ENCODE measurements at places on chromosomes 7 and 10. TPM values are rescaled to one million over a fixed set of nuclear protein-coding genes. Genes with fewer than 3 reads are reported as not detected.

The VENTX gene
- 4.0 TPM for total RNA-seq

DNA sequence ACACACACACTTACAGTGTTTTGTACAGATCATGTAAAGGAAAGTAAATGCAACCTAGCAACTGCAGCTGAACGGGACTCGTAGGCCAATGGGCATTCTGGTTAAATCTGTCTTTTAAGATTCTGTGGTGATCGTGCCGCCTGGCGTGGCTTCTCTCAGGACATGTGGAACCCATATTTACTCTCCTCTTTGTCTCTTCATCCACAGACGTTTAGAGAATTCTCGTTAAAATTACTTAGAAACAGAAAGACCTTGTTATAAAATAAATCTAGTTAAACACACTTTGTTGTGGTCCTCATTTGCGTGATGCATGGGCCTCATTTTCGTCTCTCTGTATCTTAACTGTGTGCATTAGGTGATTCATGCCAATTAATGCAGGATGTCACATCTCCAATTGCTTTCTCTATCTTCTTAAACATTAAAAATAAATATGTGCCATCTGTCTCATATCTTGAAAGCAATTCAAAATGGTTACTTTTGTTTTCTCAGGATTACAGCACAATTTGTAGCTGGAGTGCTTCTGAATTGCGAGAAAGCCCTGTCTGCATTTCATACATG, 11.5 kb downstream of the KLF6 start:
- no peak for DNase-seq

- no peak for DNase-seq
Measured at GRCh38 chr7:120941856-120942255, 8.7 kb upstream of the ING3 start.

The LIPM gene
- total RNA-seq: not detected

The EVX1 gene
- not detected for total RNA-seq

The CROT gene
- 19.5 TPM for total RNA-seq

- DNase-seq: no peak
Measured at GRCh38 chr7:134870781-134871180, 91.3 kb downstream of the CALD1 start.

DNA sequence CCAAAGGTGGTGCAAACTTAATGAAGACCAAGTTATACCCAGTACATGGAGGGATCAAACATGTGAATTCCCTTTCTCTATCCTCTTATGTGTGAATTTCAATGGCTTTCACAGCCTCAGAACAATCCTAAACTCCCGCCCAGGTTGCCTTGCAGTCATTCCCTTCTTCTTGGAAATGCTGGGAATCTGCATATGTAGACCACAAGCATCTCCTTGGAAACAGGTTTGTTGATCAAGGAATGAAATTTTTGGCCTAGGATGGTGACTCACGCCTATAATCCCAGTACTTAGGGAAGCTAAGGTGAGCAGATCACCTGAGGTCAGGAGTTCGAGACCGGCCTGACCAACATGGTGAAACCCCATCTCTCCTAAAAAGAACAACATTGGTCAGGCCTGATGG, 77.8 kb upstream of the ABI1 start:
- no peak for DNase-seq

The AOAH gene
- 34.9 TPM for total RNA-seq

DNA sequence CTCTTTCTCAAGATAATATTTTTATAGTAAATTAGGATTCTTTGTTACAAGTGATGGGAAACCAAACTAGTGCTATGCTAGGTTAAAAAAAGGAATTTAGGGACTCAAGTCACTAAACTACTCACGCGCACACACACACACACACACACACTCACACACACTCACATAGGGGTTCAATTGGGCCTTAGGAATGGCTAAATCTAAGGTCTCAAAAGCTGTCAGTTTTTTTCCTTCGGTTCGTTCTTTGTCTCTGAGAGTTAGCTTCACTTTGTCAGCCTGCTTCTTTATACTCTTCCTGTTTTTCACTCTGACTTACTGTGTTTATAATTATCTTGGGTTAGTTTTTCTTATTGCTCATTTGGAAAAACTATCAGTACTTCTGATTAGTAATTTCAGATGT, 138.9 kb downstream of the ADK start:
- no peak for DNase-seq

GRCh38 chr7:37476881-37477450, 28.3 kb upstream of the ELMO1 start:
- no peak for DNase-seq

GRCh38 chr7:71313553-71313952, 181.6 kb downstream of the GALNT17 start:
- DNase-seq: no peak

- DNase-seq: no peak
Measured at GRCh38 chr7:49320083-49320482, 395.7 kb downstream of the CDC14C start.

The ATRNL1 gene
- total RNA-seq: 41.0 TPM

The HERC4 gene
- total RNA-seq: 108 TPM

DNA sequence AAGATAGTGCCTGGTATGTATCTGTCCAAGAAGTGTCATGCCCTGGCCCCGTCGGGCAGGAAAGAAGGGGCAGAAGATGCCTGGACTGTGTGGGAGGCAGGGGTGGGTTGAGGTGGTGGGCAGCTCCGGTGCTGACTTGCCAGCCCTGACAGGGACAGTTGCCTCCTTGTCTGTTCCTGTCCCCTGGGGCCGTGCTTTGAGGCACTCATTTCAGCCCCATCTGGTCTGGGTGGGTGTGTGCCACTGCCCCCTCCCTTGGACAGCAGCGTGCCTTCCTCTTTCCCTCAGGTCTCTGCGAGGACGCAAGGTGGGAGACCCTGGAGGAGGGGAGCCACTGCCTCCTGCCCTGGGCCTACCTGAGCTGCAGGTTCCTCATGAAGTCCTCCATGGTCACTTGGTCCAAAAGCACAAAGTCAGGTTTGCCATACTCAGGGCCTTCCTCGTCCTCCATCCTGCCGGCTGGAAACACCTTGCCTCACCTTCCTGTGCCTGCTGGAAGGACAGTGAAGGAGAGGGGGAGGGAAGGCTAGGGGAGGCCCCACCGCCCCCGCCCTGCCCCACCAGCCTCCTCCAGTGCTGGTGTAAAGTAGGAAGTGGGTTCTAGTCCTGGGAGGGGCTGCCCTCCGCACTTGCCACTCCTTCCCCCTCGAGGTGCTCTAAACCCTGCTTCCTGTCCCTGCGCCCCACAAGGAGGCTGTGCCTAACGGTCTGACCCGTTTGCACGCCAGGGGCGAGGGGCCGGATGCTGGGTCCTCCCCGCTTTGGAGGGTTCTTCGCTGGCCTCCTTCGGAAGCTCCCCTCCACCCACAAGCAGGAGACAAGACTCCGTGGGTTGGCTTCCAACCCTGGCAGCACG, at the start of gene MYO1G:
MYO1G (minus strand) TSS at position 505 of the 856 bp plus-strand sequence; CDS start at position 451, 54 bp downstream.
- DNase-seq: peak; percentile 79
